ENCODE measurements at places on chromosomes 12 and 14.

- DNase-seq = no peak
These were observed 244.2 kb downstream of the GPHN start for GRCh38 chr14:66752109-66752508.

- no peak for DNase-seq
These were observed 20.6 kb downstream of the ATF1 start for GRCh38 chr12:50784501-50784900.

DNA sequence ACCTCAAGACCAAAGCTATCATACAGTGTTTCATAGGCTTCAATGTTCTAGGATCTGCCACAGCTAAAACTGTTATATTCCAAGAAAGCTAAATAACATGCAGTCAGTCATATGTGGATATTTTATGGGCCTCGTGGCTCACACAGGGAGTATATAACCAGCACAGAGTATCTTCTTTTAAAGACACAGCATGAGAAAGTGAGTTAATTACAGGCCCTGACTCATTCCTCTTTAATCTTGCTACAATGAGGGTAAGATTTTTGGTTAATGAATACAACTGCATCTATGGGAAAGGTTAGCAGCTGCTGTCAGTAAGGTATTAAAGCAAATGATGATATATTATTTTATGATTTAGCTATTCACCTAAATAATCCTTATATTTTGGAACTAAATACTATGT, 111.0 kb downstream of the TRAFD1 start:
- no peak for DNase-seq

DNA sequence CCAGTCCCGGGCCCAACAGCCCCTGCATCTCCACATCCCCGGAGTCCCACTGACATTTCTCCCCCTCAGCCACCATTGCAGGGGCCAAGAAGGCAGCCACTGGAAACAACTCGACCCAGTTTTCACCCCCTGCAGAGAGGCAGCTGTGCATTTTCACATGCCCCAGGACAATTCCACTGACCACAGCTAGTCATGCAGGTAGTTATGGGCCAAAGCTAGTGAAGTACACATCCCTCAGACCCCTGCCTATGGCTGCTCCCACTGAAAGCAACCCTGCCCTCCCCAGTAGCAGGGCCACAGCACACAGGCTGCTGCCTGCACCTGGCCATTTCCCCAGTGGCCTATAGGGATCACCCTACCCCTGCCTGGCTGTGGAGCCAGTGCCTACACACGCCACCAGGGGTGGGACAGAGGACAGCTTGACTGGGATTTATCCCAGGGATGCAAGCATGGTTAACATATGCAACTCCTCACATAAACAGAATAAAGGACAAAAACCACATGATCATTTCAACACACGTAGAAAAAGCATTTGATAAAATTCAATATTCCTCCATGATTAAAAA, 154.0 kb downstream of the NDUFA12 start:
- no peak for DNase-seq

DNA sequence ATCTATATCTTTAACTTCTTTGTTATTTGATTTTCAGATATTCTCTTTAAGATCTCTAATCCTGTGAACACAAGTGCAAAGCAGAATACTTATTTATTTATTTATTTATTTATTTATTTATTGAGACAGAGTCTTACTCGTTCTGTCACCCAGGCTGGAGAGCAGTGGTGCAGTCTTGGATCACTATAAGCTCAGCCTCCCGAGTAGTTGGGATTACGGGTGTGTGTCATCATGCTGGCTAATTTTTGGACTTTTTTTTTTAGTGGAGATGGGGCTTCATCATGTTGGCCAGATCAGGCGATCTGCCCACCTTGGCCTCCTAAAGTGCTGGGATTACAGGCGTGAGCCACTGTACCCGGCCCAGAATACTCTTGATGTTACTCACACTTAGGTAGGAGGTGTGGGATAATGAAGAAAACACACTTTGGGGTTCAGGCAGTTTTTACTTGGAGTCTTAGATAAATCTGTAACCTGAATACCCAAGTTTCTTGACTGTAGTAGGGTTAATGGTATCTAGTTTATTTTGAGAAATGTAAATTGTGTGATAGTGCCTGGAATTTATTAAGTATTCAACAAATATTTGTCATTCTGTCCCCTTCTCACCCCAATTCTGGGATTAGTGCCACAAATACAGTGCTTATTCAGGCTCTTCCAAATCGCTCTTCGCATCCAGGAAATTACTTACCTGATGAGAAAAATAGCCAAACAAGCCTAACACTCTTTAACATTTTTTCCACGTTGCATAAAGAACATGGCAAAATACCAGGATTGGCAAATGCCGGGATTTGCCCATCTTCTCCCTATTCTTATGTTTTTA, 33.0 kb downstream of the METAP2 start:
- no peak for DNase-seq

GRCh38 chr14:69170839-69171238, 17.9 kb upstream of the DCAF5 start:
- no peak for DNase-seq

DNA sequence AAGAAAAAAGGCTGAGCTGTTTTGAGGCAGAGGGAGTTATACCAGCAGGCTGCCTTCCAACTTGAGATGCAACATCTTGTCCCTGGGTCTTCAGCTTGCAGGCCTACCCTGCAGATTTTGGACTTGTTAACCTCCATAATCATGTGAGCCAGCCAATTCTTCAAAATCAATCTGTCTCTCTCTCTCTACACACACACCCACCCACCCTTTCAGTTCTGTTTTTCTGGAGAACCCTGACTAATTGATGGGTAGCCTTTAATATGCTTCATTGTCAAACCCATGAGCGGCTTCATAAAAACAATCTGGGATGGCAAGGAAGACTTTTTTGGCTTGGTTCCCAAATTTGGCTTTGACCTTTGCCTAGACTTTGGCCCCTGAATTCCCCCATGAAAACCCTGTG, 113.9 kb downstream of the TMX1 start:
- DNase-seq = no peak

DNA sequence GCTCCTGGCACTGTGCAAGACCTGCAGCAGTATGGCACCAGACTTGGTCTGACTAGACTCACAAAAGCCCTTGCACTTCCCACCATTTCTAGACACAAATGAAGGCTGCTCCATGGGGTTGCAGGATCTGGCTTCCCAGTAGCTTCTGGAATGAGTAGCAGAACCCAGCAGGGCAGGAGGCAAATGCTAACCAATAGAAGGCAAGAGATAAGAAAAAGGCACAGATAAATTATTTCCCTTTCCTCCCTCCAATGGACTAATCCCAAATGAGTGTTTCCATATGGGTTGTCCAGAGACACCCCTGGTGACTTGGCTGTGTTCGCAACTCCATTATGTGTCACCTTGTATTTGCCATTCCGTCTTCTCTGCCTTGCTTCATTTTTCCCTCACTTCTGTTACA, 49.7 kb downstream of the KIF21A start:
- DNase-seq = no peak

- no peak for DNase-seq
These were observed 3.7 kb downstream of the SH2B3 start for GRCh38 chr12:111409403-111409779.

DNA sequence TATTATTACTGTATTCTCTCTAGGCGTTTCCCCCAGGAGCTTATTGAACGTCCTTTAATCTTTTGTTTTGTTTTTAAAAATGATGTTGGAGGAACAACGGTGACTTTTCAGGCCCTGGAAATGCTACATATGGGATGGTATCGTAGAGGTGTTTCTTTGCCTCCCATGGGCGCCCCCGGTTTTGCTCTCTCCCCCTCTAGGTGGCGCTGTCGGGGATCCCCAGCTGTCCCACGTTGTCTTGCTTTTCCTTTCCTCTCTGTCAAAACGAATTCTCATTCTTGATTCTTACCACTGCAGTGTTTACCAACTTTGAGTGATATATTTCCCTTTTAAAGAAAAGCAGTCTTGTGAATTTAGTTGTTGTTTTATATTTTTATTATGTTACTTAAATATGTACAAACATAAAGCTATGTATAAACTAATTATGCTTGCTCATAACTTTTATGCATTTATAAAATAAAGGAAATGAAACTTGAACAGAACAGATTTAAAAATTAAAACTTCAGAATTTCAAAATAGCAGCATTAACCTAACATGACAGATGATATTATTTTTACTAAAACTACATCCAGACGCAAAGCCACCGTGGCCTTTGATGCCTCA, 171.9 kb downstream of the RGS6 start:
- DNase-seq = no peak

DNA sequence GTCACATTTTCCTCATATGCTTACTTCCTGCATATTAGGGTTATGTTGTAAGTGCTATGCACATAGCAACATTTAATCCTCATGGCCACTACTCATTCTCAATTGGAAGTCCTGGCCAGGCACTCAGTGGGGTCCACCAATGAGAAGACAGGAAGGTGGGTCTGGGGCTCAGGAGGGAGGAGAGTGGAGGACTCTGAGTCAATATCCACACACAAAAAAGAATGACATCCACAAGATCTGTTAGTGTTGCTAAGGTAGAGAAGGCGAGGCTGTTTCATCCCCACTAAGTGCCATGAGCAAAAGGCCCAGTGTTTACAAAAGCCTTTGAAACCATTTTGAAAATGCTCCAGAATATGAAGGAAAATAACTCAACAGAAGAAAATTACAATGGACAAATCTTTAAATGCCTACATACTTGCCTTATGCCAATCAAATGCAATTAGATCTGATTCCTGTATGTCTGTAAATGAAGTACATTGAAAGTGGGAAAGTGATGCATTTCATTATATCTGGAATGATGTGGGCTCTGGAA, 53.9 kb downstream of the EID3 start:
- no peak for DNase-seq

- no peak for DNase-seq
These were observed 442.5 kb downstream of the NELL2 start for GRCh38 chr12:44433659-44434058.

GRCh38 chr12:1872001-1872400, 46.5 kb downstream of the CACNA2D4 start:
- no peak for DNase-seq

DNA sequence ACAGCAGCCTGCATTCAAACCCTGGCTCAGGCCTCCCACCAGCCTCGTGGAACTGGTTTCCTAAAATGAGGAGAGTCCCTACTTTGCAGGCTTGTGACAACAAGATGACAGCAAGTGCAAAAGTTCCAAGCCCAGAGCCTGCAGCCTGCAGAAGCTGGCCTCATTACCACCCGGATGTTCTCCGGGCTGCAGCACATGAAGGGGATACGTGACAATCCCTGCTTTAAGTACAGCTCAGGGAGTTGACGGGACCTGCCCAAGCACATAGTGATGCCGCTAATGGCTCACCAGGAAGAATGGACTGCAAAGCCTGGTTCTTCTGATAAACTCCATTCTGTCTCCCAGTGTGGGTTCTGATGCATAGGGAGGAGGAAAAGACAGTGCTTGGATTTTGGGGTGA, 15.0 kb downstream of the SSH1 start:
- no peak for DNase-seq

- DNase-seq = no peak
These were observed 7.7 kb downstream of the RACGAP1 start for GRCh38 chr12:50017641-50018040.

DNA sequence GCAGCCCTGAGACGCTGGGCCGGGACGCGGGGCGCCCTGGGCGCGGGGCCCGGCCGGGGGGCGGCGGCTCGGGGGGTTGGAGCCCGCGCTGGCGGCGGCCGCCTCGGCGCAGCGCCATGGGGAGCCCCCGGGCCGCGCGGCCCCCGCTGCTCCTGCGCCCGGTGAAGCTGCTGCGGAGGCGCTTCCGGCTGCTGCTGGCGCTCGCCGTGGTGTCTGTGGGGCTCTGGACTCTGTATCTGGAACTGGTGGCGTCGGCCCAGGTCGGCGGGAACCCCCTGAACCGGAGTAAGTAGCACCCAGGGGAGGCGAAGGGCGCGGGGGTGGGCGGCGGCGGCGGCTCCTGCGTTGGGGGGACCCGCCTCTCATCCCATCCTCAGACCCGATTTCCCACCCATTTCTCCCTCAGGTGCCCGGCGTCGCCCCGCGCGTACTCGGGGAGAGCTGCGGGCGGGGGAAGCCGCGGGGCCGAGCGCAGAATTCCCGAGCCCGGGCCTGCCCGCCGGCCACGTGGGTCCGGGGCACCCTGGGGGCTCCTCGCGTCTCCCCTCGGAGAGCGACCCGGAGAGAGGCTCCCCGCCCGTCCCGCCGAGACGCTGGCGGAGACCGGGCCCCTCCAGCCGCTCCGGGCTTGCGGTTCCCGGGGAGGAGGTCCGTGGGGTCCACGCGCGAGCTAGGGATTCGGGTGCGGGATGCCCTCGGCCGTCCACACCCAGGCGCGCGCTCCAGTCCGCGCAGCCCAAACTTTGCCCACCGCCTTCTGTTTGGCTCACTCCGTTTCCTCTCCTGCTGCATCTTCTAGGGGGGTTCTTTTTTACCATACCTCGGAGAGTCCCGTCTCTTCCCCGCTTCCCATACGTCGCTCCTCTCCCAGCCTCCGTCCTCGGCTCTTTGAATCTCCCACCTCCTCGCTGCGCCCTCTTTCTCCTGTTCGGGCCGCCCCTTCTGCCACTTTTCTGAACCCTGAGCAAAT, 807 bp downstream of the B4GALNT3 start:
- DNase-seq = peak; percentile 17

DNA sequence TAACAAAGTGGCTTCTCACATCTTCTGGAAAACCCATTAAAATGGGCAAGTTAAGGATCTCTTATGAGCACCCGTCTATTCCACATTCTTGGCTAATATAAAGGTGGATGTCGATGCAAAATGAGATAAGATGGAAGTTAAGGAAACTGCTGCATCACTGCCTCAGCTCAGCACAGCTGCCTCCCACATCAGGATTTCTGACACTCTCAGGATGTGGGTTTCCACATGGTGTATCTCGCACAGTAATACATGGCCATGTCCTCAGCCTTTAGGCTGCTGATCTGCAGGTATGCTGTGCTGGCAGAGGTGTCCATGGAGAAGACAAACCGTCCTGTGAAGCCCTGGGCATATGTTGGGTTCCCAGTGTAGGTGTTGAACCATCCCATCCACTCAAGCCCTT, 1348.0 kb downstream of the TMEM121 start:
- DNase-seq = no peak

GRCh38 chr12:47636908-47637780, 68.7 kb downstream of the RPAP3 start:
- no peak for DNase-seq

DNA sequence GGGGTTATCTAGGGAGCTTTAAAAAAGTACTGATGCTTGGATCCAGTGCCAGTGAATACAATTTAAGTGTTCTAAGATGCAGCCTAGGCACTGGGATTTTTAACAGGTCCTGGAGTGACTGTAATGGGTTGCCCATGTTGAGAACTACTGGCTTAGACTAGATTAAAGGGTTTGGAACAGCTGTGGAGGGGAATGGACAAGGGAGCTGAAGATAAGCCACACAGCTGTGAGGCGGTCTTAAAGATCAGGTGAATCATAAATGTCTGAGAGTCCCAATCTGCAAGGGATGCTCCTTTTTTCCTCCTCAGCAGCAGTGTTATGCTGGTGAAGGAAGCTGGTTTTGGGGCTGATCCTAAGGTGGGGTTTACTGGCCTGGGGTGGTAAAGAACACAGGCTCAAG, 35.5 kb upstream of the FRMD6 start:
- DNase-seq = no peak

- DNase-seq = no peak
These were observed 427 bp upstream of the TMEM120B start for GRCh38 chr12:121712190-121712460.

DNA sequence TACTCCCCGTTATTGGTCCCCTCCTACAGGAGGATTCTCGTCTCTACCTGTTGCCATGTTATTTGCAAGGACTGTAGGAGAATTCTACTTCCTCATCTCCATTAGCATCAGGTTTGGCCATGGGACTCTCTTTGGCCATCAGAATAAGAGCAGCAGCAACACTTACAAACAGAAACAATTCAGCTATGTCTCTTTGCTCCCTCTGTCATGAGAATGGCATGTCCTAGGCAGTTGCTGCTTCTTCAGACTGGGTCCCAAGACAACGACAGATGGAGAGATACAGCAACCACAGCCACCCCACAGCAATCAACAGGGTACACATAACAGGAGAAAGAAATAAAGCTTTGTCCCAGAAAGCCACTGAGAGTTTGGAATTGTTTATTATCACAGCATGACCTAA, 19.7 kb downstream of the SLC41A2 start:
- no peak for DNase-seq
